ENCODE measurements at places on chromosomes 12 and 14.

GRCh38 chr12:13093848-13094220 lies 9.6 kb downstream of the GSG1 start:
- peak; percentile 42 for DNase-seq

DNA sequence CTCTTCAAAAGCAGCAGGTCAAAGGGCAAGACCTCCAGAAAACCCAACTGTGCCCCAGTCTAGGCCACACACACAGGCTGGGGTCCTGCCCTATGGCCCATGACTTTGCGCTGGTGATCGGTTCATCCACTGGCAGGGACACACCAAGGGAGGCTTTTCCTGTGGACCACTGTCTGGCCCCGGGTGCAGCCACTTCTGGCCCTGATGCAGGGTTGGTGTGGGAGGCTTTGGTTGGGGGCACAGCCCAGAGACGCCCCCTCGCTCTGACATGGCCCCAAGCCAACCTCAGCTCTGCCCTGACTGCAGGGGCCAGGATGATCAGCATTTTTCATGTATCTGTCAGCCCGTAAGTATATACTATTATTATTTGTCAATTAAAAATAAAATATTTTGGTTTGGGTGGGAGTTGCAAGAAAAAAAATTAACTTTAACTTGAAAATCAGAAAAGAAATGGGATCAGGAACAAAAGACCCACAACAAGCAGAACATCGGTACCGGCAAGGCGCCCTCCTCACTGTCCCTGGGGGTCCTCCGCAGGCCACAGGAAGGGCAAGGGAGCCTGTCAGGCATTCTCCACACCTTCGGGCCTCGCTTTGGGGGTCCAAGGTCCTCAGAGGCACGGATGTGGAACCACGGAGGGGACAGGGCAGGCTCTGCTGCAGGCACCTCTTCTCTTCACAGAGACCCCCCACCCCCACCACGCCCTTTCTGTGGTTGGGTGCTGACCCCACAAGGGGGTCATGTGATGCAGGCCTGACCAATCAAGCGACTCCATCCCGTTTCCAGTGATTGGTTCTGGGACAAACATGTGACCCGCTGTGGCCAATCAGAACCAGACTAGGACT lies 181.5 kb upstream of the SFSWAP start:
- no peak for DNase-seq

GRCh38 chr14:87002776-87003175 lies 990.2 kb downstream of the GALC start:
- DNase-seq = peak; percentile 6

- no peak for DNase-seq
These were observed 638.8 kb upstream of the NOVA1 start for GRCh38 chr14:27236601-27237000.

DNA sequence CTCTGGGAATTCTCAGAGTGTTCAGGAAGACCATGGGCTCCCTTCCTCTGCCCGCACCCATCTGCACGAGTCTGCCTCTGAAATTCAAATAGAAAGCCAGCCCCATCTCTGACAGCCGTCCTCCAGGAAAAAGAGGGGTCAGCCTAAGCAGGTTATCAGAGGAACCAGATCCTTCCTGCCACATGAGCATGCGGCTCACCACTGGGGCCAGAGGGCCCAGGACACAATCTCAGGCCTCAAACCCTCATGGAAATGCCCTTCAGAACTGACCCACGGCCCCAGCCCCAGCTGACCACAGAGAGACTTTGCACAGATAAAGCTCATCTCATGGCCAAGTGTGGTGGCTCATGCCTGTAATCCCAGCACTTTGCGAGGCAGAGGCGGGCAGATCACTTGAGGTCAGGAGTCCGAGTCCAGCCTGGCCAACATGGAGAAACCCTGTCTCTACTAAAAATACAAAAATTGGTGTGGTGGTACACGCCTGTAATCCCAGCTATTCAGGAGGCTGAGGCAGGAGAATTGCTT lies 23.2 kb downstream of the PXN start:
- DNase-seq = no peak

- no peak for DNase-seq
These were observed 1620.4 kb upstream of the FLRT2 start for GRCh38 chr14:83909507-83909906.

DNA sequence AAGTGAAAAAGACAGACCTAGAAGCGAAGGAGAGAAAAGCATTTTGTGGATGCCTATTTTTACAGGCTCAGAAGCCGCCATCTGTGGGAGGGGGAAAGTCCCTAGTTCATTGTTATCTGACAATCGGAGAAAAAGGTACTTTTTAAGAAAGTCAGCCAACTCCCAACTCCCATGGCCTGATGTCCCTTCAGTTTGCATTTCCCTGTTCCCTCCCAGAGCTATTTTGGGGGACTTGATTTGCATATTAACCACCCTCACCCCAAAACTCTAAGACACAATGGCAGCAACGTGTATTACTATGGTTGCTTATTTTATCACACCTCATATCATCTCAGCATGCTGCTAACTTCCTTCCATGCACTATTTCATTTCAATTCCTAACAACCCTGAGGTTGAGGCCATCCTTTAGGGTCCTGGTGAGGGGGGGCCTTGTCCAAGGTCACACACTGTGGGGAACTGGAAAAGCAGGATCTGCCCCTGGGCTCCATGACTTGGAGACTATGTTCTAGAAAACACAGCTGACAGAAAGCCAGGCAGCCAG lies 18.7 kb downstream of the HVCN1 start:
- no peak for DNase-seq

DNA sequence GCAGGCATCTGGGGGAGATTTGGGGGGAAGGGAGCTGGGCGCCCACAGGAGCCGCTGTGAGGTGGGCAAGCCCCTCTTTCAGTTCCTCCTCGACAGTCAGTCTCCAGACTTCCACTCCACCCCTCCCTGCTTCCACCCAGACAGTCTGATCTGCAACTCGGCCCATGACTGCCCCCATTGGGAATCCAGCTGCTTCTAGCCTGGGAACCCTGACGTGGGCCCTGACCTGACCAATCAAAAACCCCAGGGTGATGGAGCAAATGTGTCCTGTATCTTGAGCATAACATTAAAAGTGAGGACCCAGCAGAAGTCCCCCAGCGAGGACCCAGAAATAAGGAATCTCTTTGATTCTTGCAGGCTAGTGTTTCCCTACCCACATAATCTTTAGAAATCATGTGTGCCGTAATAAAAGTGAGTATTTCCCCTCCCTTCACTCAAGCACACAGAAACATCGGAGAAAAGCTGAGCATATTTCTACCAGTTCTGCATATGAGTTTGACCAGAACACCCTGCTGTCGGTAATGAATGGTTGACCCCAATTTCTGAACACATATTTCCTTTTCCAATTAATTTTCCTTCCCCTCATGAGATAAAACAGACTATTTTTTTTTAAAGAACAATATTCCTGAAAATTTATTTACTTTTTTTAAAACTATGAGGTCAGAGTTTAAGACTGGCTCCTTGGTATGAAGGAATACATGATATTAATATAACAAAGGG lies 6.4 kb downstream of the SSH1 start:
- peak; percentile 92 for DNase-seq

DNA sequence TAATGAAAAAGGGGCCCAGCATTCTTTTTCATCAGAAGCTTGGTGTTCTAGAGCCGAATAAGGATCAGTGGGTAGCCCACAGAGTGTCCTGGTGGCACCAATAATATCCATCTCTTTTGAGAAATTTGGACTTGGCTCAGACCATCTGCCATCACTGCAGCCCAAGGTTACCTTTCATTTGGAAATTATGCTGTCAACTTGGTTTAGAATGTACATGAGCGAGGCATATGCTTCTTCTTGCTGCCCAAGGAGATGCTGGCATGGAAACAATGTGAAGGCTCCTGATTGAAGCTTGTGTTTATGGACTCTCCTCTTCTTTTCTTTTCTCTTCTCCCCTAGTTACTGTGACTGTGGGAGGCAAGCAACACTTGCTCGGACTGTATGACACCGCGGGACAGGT lies 50.0 kb downstream of the GPHB5 start:
- DNase-seq = no peak

DNA sequence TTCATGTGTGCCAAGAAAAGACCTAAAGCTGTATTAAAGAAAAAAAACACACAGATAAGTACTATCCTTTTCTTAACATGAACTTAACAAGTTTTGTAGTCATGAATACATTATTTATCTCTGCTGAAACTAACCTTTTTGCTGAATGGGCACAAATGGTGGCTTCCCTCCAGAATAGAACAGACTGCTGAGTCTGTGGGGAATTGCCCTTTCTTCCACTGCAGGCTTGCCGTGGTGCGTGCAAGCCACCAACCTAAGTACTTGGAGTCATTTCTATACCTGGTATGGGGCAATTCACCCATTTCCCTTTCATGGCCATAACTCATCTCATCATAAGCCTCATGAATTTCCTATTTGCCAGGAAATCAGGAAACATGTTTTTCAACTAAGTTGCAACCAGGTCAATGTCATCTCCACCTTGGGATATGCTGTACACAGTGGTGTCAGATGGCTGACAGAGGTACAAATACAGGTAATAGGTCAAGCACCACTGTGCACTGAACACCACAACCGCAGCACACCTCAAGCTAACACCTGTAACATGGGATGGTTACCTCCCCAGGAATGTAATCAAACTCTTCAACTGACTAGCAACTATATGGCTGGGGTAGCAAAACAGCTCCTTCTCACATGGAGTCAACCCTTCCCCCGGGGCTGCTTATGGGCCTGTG lies 49.9 kb downstream of the CATSPERB start:
- DNase-seq = no peak

DNA sequence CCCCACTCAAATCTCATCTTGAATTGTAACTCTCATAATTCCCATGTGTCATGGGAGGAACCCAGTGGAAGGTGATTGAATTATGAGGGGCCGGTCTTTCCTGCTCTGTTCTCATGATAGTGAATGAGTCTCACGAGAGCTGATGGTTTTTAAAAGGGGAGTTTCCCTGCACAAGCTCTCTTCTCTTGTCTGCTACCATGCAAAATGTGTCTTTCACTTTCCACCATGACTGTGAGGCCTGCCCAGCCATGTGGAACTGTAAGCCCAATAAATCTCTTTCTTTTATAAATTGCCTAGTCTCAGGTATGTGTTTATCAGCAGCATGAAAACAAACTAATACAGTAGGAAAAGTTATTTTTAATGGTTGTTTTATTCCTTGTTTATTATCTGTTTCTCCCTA lies 146.0 kb downstream of the FSCB start:
- no peak for DNase-seq

DNA sequence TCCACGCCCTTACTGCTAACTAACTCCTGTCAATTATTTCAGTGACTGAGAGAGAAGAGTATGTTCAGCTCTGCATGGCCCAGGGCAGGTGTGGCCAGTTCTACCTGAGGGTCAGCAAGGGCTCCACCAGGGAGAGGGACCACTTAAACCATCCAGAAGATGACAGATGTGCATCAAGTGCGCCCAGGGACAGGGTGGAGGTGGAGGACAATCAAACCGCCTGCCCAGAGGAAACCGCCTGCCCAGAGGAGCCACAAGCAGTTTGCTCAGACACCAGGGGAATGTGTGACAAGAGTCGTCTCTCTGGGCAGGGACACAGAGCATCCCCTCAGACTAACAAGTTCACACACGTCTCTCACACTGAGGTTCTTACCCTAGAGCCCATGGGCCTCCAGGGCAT lies 14.5 kb downstream of the DPF3 start:
- DNase-seq = no peak

- DNase-seq = no peak
These were observed 153.7 kb downstream of the PRKD1 start for GRCh38 chr14:29773990-29774389.

- peak; percentile 71 for DNase-seq
These were observed 8.7 kb downstream of the NGDN start for GRCh38 chr14:23478109-23478759.

- no peak for DNase-seq
These were observed 20.6 kb downstream of the SBNO1 start for GRCh38 chr12:123344086-123344485.
